Femur (tissue), 1 donor: ENCODE measurements at places on chromosomes 12 and 14.

GRCh38 chr14:95562892-95563685 lies 28.2 kb downstream of the GLRX5 start:
- no peak for DNase-seq

DNA sequence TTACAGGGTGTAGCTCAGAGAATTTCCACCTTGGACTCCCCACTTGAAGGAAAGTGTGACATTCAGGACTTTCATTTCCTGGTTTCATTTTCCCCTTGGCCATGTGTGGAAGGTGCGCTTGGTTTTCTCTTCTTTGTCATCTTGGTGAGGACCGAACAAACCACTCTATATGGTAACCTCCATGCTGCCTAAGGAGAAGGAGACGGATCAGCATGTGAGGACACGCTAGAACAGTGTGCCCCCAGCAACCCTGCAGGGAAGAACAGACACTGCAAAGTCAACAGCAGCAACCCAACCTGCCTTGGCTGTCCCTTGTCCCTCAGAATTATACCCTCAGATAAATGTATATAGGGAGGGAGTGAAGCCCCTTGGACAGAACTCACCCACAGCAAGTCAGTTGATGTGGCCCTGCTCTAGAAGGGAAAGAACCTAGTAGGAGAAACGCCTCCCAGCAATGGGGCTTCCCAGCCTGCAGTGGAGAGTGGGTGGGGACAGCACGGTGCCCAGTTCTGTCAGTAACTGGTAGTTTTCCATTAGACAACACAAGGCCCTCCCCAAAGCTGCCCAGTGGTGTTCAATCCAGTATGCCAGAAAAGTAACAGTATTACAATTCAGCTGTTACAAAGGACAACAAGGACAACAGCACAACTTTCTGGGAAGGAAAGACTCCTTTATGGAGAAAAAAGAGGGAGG lies 18.9 kb upstream of the COCH start:
- DNase-seq: no peak

DNA sequence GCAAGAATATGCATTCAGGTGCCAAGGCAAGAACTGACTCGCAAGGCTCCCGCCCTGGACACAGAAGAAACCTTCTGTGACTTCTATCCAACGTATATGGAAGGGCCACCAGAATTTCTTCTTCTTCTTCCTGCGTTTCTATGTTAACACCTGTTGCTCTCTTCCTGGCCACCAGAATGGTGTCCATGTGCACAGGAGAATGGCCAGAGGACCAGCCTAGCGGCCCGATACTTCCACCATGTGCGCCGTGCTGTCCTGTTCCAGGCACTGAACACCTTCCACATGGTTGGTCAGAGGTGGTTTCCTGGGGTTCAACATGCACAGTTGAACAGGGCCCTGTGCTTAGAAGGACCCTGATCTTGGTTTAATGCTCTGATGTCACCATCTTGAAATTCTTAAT lies 455.8 kb downstream of the BCL11B start:
- no peak for DNase-seq

DNA sequence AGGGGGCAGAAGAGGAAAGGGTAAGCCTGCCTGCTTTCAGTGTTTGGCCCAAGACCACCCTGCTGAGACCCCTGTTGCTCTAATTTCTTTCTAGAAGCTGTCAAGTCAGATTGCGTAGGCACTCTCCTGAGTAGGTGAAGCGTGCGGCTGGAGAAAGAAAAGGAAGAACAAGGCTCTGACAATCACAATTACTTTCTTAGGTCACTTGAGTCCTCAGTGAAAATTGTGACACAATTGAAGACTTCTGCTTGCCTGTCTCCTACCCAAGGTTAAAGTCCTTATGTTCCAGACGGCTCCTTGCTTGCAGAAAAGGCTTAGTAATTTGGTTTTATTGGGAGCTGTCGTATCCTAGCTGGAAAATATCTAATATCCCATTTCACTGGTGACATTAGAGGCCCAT lies 721 bp upstream of the CTSG start:
- no peak for DNase-seq

DNA sequence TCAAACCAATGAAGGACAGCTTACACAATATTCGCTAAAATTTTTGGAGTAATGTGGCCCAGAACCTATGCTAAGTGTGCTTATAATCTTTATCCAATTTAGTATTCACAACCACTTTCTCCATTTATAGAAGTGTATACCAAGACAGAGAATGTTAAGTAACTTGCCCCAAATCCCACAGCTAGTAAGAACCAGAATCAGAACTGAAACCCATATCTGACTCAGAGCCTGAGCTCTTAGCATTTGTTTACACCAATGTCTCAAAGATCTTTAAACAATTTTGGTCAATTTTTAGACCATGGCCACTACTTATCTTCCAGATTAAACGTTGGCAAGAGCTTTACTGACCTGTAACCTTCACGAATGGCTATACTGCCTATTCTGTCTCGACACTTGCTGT lies 53.0 kb downstream of the PAPLN start:
- no peak for DNase-seq

DNA sequence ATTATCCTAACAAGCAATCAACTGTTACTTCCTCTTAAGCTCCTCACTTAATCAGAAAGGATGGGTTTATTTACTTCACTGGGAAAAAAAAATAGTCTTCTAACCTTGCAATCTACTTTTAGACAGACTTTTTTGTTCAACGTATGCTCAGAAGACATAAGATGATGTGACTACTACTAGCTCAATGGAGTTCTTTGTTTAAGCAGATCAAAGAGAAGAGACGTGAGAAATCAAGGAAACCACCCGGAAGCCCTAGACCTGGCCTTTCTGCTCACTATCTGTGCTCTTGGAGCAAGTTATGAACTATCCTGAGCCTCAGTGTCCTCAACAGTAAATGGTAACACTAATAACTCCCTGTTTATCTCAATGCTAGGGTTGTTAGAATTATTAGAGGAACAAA lies 78.5 kb downstream of the ARMH4 start:
- DNase-seq: no peak
